ENCODE measurements at places on chromosomes 16 and 17.

DNA sequence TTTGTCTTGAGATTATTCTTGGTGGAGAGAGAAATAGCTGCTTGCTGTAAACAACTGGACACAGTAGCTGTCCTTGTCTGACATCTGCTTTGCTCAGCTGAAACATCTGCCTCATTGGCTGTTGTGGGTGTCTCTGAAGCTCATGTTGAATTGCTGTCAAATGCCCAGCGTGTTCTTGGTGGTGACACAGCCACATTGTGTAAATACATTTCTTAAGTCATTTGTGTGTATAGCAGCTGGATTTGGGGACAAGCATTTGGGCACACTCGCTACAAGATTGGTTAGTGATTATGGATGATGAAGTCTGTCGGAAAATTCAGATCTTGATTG, 5.3 kb downstream of the FAM234A start:
- DNase-seq: no peak

- DNase-seq: no peak
Measured at GRCh38 chr17:7750321-7750821, 32.8 kb downstream of the DNAH2 start.

DNA sequence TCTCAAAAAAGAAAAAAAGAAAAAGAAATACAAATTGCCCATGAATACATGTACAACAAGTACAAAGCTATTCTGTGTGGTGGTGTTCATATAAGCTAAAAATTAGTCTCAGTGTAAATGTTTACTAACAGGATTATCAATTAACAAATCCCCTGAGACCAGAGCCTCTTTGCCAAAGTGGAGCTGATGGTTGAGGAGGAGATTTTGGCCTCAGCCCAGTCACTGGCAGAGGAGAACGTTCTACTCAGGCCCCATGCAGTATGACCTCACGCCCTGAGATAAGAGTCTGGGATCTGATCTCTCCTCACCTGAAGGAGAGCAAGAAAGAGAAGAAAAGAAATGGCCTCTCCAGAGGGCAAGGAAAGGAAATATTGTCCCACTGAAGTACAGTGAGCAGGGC, 35.5 kb upstream of the NOL11 start:
- peak; percentile 16 for DNase-seq

- DNase-seq: no peak
Measured at GRCh38 chr17:6245301-6246177, 175.4 kb downstream of the WSCD1 start.

DNA sequence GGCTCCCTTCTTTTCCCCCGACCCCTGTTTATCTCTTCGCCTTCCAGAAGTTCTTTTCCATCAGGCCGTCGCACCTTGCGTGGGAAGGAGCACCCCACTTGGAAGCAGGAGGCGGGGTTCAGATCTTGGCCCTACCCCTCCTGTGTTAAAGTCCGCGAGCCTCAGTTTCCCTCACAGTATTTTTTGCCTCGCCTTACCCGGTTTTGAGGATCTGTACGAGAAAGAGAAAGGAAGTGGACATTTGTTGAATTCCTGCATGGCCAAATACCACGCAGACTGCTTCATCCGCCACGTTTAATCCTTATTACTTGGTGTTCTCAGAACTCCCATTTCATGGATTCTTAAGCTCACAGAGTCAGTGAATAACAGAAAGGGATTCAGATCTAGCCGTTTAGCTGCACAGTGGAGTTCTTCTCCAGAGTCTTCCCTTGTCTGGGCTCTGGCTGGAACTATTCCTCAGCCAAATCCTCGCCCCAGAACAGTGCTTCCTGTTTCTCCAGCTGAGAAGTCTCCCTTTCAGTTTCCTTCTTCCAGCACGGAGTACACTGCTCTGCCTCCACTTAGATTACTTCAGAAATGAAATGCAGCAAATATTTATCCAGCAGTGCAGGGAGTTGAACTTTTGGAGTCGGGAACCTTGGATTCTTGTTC, 590 bp downstream of the TMEM219 start:
- DNase-seq: no peak

GRCh38 chr16:56931892-56932720, at the start of gene HERPUD1:
Gene HERPUD1, plus strand, starts transcription at chr16:56932142. Its CDS starts 103 bp downstream, at chr16:56932245.
- peak; percentile 99 for DNase-seq
